ENCODE measurements at places on chromosomes 2 and 18.

- DNase-seq = no peak
These were observed 109.7 kb downstream of the NOL4 start for GRCh38 chr18:34114996-34115395.

GRCh38 chr2:212727751-212728150 is 189.1 kb upstream of the ERBB4 start:
- DNase-seq = no peak

DNA sequence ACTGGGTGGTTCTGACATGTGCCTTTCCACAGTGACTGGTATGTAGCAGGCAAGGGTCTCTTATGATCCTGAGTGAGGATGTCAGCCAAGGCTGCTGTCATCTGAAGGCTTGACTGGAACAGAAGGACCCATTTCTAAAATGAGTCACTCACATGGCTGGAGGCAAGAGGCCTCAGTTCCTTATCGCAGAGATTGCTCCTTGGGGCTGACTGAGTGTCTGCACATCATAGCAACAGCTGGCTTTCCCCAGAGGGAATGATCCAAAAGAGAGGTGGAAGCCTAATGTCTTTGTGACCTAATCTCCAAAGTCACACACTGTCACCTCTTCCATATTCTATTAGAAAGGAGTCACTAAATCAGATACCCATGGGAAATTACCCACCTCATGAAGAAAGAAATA is 114.0 kb downstream of the NEDD4L start:
- no peak for DNase-seq

- no peak for DNase-seq
These were observed 1143.5 kb upstream of the CELF4 start for GRCh38 chr18:38709122-38709521.

DNA sequence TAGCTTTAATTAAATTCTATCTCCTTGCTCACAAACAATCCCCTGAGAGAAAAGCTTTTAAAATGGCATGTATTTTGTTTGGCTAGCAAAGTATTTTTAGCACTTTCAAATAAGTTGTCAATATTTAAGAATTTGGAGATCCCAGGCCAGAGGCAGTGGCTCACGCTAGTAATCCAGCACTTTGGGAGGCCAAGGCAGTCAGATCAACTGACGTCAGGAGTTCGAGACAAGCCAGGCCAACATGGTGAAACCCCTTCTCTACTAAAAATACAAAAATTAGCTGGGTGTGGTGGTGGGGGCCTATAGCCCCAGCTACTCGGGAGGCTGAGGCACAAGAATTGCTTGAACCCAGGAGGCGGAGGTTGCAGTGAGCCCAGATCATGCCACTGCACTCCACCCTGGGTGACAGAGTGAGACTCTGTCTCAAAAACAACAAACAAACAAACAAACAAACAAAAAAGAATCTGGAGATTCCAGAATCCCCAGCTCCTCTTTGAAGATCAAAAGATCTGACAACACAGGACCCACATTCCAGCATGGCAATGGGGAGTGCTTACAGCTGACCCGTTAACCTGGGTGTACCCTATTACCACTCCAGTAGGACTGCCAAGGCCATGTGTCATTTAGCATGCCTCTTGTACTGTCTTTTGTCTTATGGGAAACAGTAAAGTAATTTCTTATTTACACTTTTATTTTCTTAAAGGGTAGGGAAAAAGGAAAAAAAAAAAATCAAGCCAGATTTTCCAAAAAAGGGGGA is 21.9 kb downstream of the SLC40A1 start:
- no peak for DNase-seq

- DNase-seq = peak; percentile 93
These were observed 10.4 kb upstream of the KCNE4 start for GRCh38 chr2:223041527-223042109.
